Cardiac septum (tissue), 1 donor: ENCODE measurements at places on chromosomes 4 and X.

GRCh38 chr4:26325191-26325590 is 4.4 kb downstream of the RBPJ start:
- no peak for DNase-seq

GRCh38 chrX:115388879-115389278 is 99.4 kb downstream of the LUZP4 start:
- no peak for DNase-seq

- DNase-seq = no peak
Measured at GRCh38 chr4:114561590-114561989, 37.0 kb upstream of the UGT8 start.

GRCh38 chr4:61666244-61666643 is 466.1 kb downstream of the ADGRL3 start:
- no peak for DNase-seq

DNA sequence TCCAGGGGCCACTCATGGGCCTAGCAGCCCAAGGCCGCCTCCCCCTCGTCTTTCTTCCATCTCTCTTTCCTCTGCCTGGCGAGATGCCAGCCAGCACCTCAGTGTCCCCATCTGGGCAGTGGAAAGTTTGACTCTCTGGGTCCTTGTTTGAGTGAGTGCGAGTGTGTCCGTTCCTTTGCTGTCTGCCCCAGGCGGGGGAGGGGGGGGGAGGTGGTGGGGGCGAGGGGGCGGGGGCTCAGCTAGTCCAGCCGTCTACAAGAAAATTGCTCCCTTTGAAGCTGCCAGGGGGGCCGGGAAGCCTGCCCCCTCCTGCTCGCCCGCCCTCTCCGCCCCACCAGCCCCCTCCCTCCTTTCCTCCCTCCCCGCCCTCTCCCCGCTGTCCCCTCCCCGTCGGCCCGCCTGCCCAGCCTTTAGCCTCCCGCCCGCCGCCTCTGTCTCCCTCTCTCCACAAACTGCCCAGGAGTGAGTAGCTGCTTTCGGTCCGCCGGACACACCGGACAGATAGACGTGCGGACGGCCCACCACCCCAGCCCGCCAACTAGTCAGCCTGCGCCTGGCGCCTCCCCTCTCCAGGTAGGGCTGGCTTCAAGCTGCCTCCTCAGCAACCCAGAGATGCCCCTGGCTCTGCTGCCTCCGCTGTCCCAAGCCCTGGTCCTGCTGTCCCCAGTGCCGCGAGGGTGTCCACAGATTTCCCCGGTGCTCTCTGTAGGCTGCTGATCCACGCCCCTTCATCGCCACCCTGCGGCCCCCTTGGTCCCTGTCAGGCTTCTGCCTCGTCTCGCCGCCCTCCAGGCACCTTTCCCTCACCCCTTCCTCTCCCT is at the start of gene BGN:
BGN (plus strand) TSS at position 440 of the 821 bp plus-strand sequence. CDS start 9,652 bp downstream, outside the sequence.
- DNase-seq = no peak

DNA sequence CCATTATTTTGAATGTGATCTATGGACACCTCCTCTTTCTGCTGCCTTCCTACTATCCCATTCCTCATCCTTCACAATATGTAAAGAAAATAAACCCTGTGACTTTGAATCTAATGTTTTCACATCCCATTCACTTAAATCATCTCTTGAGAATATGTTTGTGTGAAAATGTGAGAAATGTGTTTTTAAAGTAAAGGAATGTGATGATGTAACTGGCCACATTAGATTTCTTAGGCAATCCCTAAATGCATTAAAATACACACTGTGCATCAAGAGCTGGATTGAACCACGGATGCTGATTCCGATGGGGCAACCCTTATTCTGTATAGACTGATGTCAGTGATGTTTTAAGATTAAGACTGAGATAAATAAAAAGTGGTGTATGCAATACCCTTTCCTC is 558.9 kb upstream of the TENM3 start:
- no peak for DNase-seq

DNA sequence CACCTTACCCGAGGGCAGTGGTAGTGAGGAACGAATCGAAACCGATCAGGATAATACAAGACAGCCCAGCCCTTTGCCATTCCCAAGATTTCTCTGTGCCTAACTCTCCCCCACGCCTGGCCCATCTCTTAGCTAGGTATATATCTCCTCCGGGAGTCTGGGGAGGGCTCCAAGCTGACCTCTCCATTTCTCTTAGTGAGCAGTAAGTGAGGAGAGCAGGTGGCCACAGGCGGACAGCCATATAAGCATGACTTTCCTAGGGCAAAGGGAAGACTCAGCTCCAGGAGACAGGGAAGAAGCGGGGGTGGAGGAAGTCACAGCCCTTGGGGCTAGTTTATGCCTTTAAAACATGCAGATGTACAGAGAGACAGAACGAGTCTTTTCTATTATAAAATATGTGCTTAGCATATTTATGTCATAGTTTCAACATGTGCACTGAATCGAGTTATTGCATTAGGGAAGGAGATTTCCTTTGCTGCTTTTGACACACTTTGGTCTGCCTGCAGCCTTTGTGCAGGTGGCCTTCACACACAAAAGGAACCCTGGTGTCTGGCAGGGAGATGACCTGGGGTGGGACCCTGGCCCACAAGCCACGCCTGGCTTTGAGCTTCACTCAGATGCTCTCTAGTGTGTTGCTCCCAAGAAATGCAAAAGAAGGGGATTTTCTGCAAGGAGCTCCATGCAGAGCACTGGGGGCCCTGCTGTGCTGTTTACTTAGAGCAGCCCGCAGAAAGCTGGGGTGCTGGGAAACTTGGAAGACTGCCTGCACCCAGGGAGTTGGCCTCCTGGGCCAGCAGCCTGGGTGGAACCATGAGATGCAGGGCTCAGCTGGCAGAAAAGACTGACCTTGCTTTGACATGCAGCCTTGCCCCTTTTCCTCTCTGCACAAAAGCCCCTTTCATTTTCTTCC is 613.3 kb downstream of the BCOR start:
- no peak for DNase-seq

DNA sequence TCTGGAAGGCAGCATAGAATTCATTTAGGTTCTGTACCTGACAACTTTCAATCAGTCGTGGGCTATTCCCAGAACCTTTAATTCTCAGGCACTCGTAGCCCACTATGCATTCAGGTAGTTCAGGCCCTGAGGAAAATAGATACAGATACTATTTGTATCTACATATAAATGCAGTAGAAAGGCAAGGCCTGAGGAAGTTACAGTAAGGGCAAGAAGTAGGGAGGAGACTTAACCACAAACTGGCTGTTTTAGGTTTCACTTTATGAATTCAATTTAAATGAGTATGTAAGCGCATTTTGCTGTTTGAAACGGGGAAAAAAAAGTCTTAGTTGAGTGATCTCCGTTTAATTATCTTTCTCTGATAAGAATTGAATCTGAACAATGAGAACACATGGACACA is 529.4 kb upstream of the ATOH1 start:
- no peak for DNase-seq

DNA sequence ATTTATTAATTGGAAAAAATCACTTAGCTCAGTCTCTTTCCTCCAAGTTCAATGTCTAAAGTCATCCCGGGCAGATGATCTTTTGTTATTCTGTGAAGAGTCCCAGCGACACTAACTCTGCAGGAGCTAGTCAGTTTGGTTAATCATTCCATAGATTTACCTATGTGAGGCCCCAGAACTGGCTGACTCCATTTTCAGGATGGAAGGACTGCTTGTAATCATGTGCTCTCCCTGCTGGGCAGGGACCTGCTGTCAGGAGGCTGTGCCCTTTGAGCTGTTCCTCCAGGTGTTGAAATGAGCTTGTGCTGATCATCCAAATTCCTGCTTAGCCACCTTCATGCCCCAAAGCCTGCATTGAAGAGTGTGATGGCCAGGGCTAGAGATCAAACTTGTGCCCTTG is 169.8 kb downstream of the NHS start:
- no peak for DNase-seq

DNA sequence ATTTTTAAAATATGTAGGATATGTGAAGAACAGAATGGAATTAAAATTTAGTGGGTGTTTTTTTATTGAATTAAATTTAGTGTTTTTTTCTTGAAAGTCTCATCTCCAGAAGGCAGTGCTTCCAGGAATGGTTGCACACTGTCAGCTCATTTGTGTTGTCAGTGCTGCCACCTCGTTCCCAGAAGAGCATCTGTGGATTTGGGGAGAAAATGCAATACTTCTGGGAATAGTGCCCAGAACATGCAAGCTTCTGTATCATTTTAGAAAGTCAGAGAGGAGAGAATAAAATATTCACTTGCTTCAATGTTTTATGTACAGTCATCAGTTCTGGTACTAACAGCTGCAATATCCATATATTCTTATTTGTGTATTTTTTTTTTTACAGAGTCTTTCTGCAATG is 608.8 kb downstream of the PCDH7 start:
- no peak for DNase-seq

DNA sequence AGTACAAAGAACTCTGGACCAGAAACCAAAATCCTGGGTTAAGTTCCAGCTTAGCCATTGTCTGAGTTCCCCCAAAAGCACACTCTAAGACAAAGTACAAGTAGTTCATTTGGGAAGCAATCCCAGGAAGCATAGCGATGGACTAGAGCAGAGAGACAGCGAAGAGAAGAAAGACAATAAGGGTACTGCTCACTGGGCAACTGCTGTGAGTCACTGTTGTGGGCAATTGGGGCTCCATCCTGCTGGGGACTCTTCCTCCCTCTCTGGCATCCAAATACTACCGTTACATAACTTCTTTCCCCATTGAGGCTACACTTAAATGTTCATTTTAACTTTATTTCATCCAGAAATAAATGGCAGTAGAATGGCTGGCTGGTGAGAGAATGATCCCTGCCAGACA is 14.1 kb downstream of the SRPX start:
- no peak for DNase-seq

GRCh38 chr4:66524781-66525180 is 854.5 kb upstream of the EPHA5 start:
- DNase-seq = no peak

- no peak for DNase-seq
Measured at GRCh38 chr4:22637306-22637705, 55.4 kb upstream of the GBA3 start.

- no peak for DNase-seq
Measured at GRCh38 chr4:20883677-20884076, 183.4 kb downstream of the PACRGL start.

DNA sequence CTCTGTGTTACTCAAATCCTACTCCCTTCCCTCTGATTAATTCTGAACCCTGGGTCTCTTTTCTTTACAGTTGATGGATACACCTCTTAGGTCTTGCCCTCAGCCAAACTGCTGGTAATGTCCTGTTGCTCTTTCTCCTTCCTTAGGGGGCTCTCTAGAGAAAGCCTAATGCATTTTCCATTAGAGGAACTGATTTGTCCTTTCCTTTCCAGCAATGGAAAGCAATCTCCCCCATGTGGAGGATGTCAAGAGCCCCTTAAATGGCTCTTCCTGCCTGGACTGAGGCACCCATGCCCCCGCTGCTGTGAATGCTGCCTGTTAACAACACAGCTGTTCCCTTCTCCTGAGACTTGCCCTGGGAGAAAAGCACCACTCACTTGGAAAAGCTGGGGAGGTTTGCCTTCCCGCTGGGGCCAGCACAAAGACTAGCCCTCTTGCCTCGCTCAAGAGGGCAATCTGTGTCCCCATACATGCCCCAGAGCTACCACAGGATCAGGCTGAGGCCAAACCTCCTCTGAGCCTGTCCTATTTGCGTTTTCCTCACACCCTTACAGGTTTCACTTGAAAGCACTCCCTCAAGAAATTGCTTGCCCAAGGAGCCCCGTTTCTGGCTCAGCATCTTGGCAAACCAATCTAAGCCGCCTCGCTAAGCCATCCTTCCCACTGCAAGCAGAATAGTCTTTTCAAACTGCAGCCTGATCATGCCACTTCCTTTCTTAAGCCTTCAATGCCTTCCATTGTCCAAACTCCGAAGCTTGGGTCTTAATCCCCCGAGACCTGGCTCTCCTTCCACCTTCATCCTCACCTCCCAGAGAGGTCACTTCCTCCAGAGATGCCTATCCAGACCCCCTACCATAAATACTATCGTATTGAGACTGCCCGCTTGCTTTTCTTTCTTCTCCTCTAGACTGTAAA is 23.2 kb upstream of the SMIM20 start:
- no peak for DNase-seq

DNA sequence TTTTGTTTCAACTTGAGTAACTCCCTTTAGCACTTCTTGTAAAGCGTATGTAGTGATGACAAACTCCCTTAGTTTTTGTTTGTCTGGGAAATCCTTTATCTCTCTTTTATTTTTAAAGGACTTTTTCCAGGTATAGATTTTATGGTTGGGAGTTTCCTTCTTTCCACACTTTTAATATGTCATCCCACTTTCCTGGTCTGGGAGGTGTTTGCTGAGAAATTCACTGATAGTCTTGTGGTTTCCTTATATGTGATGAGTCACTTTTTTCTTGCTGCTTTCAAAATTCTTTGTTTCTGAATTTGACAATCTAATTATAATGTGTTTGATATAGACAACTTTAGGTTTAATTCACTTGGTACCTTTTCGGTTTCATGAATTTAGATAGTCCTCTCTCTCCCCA is 353.9 kb downstream of the GPAT3 start:
- DNase-seq = no peak

DNA sequence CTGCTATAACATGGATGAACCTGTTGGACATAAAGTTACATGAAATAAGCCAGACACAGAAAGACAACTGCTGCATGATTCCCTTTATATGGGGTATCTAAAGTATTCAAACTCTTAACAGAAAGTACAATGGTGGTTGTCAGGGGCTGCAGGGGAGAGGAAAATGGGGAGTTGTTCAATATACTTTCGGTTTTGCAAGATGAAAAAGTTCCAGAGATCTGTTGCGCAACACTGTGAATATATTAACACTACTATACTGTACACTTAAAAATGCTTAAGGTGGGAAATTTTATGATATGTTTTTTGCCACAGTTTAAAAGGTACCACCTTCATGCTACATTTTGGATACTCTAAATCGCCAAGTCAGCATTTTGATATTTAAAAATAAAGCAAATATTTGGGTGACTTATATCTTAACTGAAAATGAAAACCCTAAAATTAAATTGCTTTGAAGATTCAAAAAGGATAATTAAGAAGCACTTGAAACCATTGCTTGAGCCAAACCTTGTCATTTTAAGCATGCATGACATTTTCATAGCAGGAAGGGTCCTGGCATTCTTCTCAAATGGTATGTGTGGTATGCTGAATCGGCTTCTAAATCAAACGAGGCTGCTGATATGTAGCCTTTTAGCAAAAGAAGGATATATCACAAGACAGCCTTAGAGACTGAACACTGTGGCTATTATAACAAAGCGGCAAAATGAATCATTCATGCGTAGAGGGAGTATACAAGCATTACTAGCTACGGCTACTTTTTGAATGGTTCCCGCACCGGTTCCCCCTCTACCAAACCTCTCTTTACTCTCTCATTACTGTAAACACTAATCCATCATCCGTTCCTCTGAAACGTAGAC is 607.1 kb upstream of the DIPK2B start:
- no peak for DNase-seq

- no peak for DNase-seq
Measured at GRCh38 chr4:83563998-83564397, 28.1 kb downstream of the GPAT3 start.

GRCh38 chr4:17188547-17189400 is 290.3 kb upstream of the LDB2 start:
- DNase-seq = no peak
